ENCODE measurements at places on chromosomes 1 and 21. TPM values are rescaled to one million over a fixed set of nuclear protein-coding genes. Genes with fewer than 3 reads are reported as not detected.

The MYCL gene
- 1.4 TPM for total RNA-seq

The PMVK gene
- 41.6 TPM for total RNA-seq

The RAVER2 gene
- total RNA-seq: 4.9 TPM

The SV2A gene
- 0.08 TPM for total RNA-seq

The OLFML2B gene
- total RNA-seq: 0.32 TPM

The OPTC gene
- not detected for total RNA-seq

The APP gene
- 297 TPM for total RNA-seq

The ASAP3 gene
- 4.7 TPM for total RNA-seq

The OR2T2 gene
- not detected for total RNA-seq

The DHCR24 gene
- total RNA-seq: 41.9 TPM

The TTF2 gene
- total RNA-seq: 18.3 TPM

The CD1D gene
- 0.10 TPM for total RNA-seq

The MYBPHL gene
- total RNA-seq: not detected

The ANGPTL1 gene
- not detected for total RNA-seq

The NECTIN4 gene
- 2.3 TPM for total RNA-seq

The KPRP gene
- total RNA-seq: not detected

The CHIA gene
- not detected for total RNA-seq

The OR6N1 gene
- not detected for total RNA-seq

The CREB3L4 gene
- 9.4 TPM for total RNA-seq

The FBLIM1 gene
- 32.7 TPM for total RNA-seq

The NES gene
- total RNA-seq: 1.4 TPM

The FCGR3A gene
- total RNA-seq: not detected

The PRMT2 gene
- 50.3 TPM for total RNA-seq

The FAM167B gene
- total RNA-seq: 0.33 TPM

The KIF26B gene
- total RNA-seq: 0.05 TPM

The MTMR11 gene
- 6.5 TPM for total RNA-seq

The LRRIQ3 gene
- total RNA-seq: 0.78 TPM

The GBP5 gene
- total RNA-seq: 0.05 TPM

The C4BPA gene
- total RNA-seq: 0.52 TPM

The HSF2BP gene
- total RNA-seq: 1.9 TPM

The CHI3L2 gene
- 0.79 TPM for total RNA-seq

The CAMK1G gene
- total RNA-seq: 0.26 TPM

The ATP1A1 gene
- total RNA-seq: 307 TPM

The THRAP3 gene
- total RNA-seq: 68.0 TPM

The CFAP57 gene
- total RNA-seq: 0.49 TPM

The LCK gene
- not detected for total RNA-seq

The LBR gene
- 42.2 TPM for total RNA-seq

The SPRR2A gene
- not detected for total RNA-seq

The CLCNKB gene
- total RNA-seq: 0.10 TPM

The ASB17 gene
- total RNA-seq: not detected

The C8A gene
- total RNA-seq: not detected

The PODN gene
- total RNA-seq: not detected

The PGLYRP3 gene
- total RNA-seq: not detected

Measured in A549 treated with GW870086 at 1 μM for 4 hours (cell line).